ENCODE measurements at places on chromosomes 12 and 14. TPM values are rescaled to one million over a fixed set of nuclear protein-coding genes. Genes with fewer than 3 reads are reported as not detected.

The NKX2-8 gene
- not detected for total RNA-seq

The NYNRIN gene
- total RNA-seq, result 20.0 TPM

The TMCC3 gene
- 2.4 TPM for total RNA-seq

The POTEM gene
- not detected for total RNA-seq

The CLSTN3 gene
- 27.9 TPM for total RNA-seq

The TEAD4 gene
- total RNA-seq, result 137 TPM

The SOAT2 gene
- not detected for total RNA-seq

The BTBD6 gene
- total RNA-seq, result 12.1 TPM

The RNASE3 gene
- total RNA-seq, result not detected

The PRKAG1 gene
- total RNA-seq, result 27.2 TPM

The ZNF664 gene
- 89.2 TPM for total RNA-seq

The FOXN3 gene
- 167 TPM for total RNA-seq

The NKX2-1 gene
- total RNA-seq, result not detected
